Osteoblast (primary cell): ENCODE measurements at places on chromosomes 12 and 14.

GRCh38 chr14:75980856-75981255 is 939 bp downstream of the TGFB3 start:
- no peaks in the 10 kb centered on the region for H3K36me3 ChIP-seq
- peak overlapping the region; percentile 85 for H3K27ac ChIP-seq
- H3K4me3 ChIP-seq: peak overlapping the region; percentile 86
- DNase-seq: peak; percentile 84
- peaks cover 36% of the 10 kb centered on the region for H3K4me1 ChIP-seq

DNA sequence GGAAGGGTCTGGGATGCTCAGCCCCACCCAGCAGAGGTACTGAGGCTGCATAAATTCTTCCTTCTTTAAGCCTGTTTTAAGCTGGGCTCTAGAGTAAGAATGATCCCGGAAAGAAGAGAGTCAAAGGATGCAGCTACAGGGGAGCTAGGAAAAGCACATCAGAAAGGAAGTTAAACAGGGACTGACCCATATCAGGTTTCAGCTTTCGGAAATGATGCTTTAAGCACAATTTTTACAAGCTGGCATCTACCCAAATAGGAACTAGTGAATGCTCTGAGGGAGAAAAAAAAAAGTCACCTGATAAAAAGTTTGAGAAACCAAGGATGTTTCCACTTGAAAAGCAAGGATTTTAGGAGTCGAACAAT is 22.0 kb downstream of the TSPAN8 start:
- H3K27me3 ChIP-seq: no peaks in the 10 kb centered on the region
- no peaks in the 10 kb centered on the region for H3K36me3 ChIP-seq
- no peak overlapping the region for H3K27ac ChIP-seq
- H3K4me3 ChIP-seq: no peak overlapping the region
- DNase-seq: no peak

DNA sequence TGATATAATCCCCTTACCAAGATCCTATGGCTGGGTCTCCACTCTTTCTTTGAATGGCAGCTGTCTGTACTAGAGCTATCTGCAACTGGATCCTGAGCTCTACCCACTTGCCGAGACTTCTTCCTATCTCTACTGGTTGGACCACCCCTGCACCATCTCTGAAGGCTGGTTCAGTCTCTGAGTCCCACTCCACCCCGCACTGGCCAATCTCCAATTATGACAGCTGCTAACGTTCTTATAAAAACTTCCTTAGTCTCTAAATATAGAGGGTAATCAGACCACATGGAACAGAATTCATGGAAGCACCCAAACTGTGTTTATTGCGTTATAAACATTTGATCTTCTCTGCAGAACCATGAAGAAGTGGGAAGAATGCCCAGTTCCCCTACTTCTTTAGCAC is 186.6 kb upstream of the EEA1 start:
- no peak for DNase-seq
- peaks cover 14% of the 10 kb centered on the region for H3K4me1 ChIP-seq
- H3K4me3 ChIP-seq: no peak overlapping the region
- no peaks in the 10 kb centered on the region for H3K36me3 ChIP-seq

DNA sequence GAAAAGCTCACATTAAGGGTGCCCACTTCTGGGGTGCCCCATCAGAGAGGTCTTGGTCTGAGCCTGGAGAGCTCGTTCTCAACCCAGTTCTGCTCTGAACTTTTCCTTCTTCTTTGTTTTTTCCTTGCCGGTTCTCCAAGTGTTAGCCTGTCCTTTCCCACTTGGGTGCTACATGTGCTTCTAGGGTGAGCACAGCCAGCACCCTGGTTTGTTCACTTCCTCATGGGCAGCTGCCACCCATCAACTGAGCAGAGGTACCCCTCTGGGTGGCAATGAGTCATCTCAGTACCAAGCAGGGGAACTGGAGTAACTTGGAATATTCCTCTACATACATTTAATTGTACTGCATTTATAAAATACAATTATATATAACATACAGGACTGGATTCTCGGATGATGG is 3.9 kb upstream of the SYNE3 start:
- H3K4me3 ChIP-seq: no peak overlapping the region
- DNase-seq: no peak
- H3K27me3 ChIP-seq: no peaks in the 10 kb centered on the region
- no peaks in the 10 kb centered on the region for H3K36me3 ChIP-seq
- H3K4me1 ChIP-seq: peaks cover 72% of the 10 kb centered on the region

GRCh38 chr12:53046655-53047220 is 3.1 kb upstream of the TNS2 start:
- H3K36me3 ChIP-seq: peaks cover 6% of the 10 kb centered on the region
- peak overlapping the region; percentile 89 for H3K27ac ChIP-seq
- H3K4me1 ChIP-seq: peaks cover 55% of the 10 kb centered on the region
- H3K27me3 ChIP-seq: no peaks in the 10 kb centered on the region
- peak overlapping the region; percentile 85 for H3K4me3 ChIP-seq
- DNase-seq: peak; percentile 87

GRCh38 chr12:97260786-97261185 is 201.8 kb upstream of the RMST start:
- H3K27ac ChIP-seq: no peak overlapping the region
- H3K4me1 ChIP-seq: no peaks in the 10 kb centered on the region
- DNase-seq: no peak
- no peaks in the 10 kb centered on the region for H3K27me3 ChIP-seq
- H3K36me3 ChIP-seq: no peaks in the 10 kb centered on the region
- H3K4me3 ChIP-seq: no peak overlapping the region

DNA sequence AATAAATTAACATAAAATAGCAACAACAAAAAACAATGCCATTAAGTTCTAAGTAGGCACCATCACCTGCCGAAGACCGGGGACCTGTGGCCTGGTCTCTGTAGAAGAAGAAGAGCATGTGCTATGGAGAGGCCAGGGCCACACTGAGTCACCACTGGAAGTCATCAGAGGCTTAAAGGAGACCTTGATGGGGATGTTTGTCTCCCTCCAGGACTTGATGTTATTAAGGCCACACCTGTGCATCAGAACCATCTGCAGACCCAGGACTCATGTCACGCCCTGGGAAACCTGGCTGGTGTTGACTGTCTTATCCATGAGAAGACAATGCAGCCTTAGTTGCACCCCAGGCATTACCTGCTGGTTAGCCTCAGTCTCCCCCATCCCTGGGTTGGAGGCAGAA is 292.3 kb downstream of the AACS start:
- no peak overlapping the region for H3K4me3 ChIP-seq
- no peaks in the 10 kb centered on the region for H3K36me3 ChIP-seq
- no peaks in the 10 kb centered on the region for H3K4me1 ChIP-seq
- no peak overlapping the region for H3K27ac ChIP-seq
- no peaks in the 10 kb centered on the region for H3K27me3 ChIP-seq
- no peak for DNase-seq

DNA sequence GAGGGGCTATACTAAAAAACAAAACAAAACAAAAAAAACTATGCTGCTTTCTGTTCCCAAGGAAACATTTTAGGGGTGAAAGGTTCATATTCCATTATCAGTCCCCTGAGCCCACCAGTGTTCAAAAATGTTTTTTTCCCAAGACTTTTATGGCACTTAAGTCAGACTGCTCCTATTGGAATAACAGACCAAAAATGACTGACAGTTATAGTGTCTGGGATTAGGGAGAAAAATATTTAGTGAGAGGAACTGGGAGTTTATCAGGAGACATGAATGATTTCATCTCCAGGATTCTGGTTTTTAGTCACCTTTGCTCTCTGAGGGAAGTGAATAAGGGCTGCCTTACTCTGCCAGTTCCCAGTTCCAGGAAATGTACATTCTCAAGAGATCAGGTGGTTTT is 68.0 kb downstream of the PDE3A start:
- peak overlapping the region; percentile 64 for H3K27ac ChIP-seq
- peak; percentile 36 for DNase-seq
- peaks cover 28% of the 10 kb centered on the region for H3K4me1 ChIP-seq

DNA sequence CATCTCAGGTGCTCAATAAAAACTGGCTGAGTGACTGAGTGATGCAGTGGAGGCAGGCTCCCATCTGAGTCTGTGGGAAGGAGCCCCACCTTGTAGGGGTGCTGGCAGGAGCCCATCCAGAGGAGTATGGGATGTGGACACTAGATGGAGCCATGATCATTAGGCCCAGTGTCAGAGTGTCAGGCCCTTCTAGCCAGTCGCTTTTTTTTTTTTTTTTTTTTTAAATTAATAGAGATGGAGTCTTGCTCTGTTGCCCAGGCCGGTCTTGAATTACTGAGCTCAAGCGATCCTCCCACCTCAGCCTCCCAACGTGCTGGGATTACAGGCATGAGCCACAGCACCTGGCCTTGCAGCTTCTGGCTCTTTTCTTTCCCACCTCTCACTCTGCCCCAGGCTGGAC is 11.5 kb downstream of the RITA1 start:
- peaks cover 25% of the 10 kb centered on the region for H3K4me1 ChIP-seq
- H3K27ac ChIP-seq: no peak overlapping the region
- no peaks in the 10 kb centered on the region for H3K36me3 ChIP-seq
- DNase-seq: peak; percentile 93
- no peaks in the 10 kb centered on the region for H3K27me3 ChIP-seq
